Fibroblast of skin of scalp (primary cell): ENCODE measurements at places on chromosomes 4 and X.

DNA sequence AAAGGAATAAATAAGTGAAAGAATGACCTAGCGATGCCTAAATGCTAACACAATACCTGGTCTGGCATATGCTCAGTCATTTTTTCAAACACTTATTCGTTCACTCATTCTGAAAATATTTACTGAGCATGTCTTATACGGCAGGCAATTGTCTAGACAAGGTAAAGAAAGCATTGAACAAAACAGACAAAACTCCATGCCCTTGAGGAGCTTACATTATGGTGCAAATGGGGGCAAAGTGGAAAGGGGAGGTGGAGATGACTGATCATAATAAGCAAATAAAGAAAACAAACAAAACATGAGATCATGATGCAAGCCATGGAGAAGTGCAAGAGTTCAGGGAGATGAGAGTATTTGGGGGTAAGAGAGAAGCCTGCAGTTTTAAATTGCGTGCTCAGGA, 334.6 kb upstream of the PPARGC1A start:
- DNase-seq: no peak

- DNase-seq: peak; percentile 65
Measured at GRCh38 chr4:26861434-26862186, 969 bp downstream of the STIM2 start.

GRCh38 chr4:134567461-134567860, 365.9 kb upstream of the PABPC4L start:
- no peak for DNase-seq

DNA sequence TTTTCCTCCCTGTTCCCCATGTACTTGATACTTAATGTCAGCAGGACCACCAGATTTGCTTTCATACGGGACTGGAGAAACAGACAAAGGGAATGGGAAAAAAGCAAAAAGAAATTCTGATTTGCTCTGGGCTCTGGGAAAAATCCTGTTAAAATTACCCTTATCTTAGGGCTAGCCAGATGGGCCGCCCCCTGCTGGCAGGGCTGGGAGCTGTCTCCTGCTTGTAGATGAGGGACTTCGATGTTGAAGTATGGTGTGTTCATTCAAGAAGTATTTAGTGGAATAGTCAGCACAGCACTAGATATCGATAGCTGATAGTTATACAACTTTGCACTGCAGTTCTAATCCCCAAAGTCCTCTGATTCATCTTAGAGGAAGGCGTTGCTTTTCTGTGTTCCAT, 45.8 kb downstream of the BCORL1 start:
- peak; percentile 30 for DNase-seq

DNA sequence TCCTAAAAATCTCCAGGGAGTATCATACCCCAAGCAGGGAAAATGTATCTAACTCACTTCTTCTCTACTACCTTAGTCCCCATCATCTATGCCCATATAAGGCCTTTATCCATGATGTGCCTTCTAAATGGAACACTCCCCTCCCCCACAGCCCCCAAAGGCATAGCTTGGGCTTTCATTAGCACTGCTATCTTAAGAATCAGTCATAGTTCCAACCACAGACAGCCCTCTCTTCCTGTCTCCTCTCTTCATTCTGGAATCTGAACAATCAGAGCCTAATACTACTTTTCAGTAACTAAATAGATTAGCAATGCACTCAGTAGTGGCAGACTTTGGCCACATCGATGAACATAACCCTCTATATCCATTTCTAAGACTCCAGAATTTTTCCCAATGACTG, 313.2 kb upstream of the DKK2 start:
- peak; percentile 89 for DNase-seq

DNA sequence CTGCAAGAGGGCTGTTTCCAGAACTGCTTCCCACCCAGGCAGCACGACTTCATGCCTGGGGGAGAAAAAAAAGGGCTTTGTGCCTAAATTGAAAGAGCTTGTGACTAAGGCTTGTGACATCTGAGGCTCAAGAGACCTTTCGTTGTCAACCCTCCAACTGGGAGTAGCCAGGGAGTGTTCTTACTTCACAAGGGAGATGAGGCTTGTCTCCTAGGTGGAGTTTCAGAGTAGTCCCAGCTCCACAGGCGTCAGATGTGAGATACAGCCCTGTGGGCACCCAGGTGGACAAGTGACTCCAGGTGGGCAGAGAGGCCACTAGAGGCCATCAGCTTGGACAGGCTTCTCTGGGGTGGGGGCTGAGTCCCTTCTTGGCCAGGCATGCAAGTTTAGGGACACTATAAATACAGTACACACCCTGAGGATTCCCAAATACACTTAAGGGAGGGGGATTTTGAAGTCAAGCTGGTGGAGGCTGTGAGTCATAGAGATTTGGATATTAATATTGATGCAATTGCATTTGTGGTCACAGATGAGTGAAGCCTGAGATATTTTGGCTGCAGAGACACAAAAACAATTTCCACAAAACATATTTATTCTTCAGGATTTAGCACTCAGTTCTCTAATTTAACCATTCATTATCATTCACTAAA, 40.1 kb upstream of the SETD7 start:
- peak; percentile 77 for DNase-seq

DNA sequence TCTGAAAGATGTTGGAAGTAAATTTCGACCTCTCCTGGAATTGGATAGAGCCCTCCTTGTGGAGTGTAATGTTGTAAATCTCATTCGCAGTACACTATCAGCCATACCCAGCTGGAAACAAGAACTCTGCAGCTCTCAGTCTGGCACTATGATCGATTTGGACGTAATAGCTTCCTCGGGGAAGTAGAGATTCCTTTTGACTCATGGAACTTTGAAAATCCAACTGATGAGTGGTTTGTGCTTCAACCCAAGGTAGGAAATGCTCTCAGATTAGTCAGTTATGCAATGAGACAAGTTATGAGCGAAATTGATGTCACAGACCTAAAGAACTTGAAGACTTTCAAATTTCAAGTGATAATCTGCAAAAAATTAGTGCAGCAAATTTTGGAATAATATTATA, 103.9 kb downstream of the SYTL5 start:
- DNase-seq: no peak

- no peak for DNase-seq
Measured at GRCh38 chr4:147760176-147760575, 28.3 kb downstream of the ARHGAP10 start.

- no peak for DNase-seq
Measured at GRCh38 chr4:40418430-40419230, 83.5 kb downstream of the CHRNA9 start.

DNA sequence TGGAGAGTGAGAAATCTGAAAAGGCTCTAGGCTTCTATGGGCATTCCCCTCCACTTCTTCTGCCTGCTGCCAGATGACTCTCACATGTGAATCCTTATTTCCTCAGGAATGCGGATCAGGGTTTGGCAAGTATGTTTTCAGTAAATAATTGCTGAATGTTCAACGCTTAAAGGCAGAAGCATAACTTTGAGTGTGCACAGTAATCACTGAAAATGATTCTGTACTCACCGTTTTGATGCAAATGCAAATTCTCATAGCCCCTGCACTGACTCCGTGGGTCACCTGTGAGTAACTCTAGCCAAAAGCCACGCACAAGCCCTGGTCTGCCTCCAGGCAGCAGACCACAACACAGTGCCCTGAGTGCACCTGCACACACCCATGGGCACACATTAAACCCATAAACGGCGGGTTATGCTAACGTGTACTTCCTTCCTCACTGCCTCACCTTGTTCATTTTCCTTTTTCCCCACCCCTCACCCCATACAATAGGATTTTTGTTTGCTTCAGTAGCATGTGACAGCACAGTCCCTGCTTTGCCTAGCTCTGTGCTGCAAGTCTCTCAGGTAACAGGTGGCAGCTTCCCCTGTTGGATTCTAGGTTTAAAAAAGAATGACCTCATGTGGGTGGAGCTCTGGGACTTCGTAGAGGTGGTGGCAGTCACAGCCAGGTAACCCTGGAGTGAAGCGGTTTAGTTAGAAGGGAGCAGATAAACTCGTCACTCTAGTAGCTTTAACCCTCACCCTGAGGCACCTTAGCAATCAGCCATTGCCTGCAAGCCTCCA, at the start of gene ARHGEF38:
TSS of gene ARHGEF38 (plus strand) at position 656 of the 782 bp plus-strand sequence. CDS start 146 bp downstream, outside the sequence.
- peak; percentile 21 for DNase-seq

DNA sequence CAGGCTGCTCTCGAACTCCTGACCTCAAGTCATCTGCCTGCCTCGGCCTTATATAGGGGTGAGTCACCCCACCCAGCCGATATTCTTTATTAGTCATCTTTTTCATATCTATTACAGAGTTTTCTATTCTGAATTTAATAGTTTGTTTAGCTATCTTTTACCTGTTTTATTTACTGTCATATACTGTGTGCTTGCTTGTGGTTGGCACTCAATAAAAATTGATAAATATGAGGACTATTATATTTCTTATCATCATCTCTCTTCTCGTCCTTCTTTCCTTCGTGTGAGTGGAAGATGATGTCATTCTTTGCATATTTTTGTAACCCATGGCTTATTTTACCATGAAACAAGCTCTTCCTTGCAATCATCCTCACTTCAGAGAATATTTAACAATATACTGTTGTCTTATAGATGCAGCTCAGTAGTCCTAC, 265.5 kb downstream of the ARHGAP24 start:
- DNase-seq: peak; percentile 62

DNA sequence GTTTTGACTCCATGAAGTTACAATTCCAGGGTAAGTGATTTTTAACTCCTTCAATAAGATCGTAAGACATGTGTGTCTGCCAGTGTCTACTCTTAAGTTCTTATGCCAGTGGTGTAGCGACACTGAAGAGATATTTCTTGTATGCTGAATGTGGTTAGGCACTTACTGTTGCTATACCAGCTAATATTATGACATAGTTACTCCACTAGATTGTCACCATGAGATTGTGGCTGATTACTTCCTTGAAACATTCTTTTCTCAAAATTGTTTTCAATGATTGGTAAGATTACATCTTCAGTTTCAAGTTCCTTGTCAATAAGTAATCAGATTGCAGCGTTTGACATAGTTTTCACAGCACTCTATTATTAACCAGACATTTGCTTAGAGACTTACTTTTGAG, 60.6 kb upstream of the PAGE5 start:
- DNase-seq: no peak

- DNase-seq: no peak
Measured at GRCh38 chrX:153387987-153388721, 13.0 kb downstream of the PNMA6E start.

DNA sequence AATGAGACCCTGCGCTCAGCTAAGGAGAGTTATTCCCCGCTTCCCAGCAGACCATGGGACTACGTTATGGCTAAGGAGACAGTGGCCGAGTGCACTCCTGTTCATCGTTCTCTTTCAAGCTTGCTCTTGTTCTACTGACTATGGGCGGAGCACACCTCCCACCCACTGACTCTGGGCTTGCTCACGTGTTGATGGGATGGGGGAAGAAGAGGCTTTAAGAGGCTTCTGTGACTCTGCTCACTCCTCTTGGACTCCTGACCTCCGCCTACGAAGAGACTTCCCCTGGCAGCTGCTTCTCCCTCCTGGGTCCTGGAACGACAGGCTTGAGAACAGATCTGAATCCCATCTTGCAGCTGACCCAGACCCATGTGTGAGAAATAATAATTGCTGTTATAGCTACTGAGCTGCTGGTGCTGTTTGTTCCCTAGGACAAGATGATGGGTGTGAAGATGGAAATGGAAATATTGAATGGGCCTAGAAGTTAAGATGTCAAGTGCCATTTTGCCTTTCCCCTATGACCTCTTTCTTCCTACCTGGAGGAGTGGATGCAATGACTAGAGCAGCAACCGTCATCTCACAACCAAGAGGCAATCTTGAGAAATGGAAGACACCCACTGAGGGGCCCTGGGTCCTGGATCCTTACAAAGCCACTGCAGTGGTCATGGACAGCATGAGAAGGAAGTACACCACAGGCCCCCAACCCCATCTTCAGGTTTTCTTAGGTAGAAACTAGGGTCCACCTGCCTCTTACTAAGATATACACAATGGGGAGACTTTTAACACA, 38.7 kb upstream of the IRAK1 start:
- no peak for DNase-seq

- DNase-seq: no peak
Measured at GRCh38 chrX:154029439-154029838, 9.7 kb upstream of the IRAK1 start.

DNA sequence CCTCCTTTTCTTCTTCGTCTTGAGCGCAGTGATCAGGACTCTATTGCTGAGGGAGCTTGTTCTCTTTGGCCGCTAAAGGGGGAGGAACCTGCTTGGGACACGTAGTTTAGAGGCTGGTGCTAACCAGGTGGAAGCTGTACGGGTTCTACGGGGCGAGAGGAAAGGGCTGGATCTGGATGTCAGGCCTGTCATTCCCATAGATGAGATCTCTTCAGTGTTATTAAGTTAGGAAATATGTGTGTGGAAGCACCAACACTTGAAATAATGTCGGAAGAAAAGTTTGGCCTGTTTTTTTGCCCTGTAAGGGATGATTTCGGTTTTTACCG, 643 bp downstream of the SRP72 start:
- DNase-seq: no peak

GRCh38 chr4:176579226-176579625, 213.5 kb downstream of the VEGFC start:
- no peak for DNase-seq

GRCh38 chrX:142804085-142804484, 221.6 kb upstream of the SPANXN4 start:
- DNase-seq: no peak

DNA sequence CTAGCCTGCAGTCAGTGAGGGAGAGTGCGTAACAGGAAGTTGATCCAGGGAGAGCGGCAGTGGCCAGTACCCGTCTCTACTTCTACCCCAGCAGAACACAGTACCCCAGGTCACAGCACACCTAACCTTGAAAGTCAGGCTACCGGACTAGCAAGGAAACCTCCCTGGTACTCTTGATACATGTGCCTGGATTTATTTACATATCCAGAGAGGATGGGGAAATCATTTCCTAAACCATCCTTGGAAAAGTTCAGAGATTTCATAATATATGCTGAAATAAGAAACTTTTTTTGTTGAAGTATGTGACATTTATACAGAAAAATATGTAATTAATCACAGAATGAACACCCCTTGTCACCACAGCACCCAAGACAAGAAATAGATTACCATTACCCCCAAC, 24.5 kb downstream of the PRIMPOL start:
- DNase-seq: no peak

DNA sequence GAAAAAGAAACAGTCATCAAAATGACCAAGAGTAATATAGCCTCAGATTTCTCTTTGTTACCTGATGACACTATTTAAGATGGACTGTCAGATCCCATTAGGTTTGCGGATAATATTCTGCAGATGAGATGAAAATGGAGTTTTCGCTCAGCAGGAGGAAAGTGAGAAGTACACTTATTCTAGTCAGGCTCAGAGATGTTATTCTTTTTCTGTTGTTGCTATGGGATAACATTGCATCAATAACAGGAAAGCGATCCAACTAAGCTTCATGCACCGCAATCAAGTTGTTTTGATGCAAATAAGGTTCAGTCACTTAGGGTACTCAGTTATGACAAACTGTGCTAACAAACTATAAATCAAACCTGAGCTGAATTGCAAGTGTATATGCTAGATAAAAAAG, 415.0 kb downstream of the CCSER1 start:
- no peak for DNase-seq

- DNase-seq: no peak
Measured at GRCh38 chr4:76740866-76741662, 156.9 kb downstream of the SOWAHB start.
